ENCODE measurements at places on chromosomes 12 and 14.

GRCh38 chr14:52313462-52313861 lies 650 bp upstream of the PTGER2 start:
- DNase-seq = no peak

- DNase-seq = no peak
Observed at GRCh38 chr12:8829621-8830020, 7.2 kb downstream of the A2ML1 start.

- peak; percentile 82 for DNase-seq
Observed at GRCh38 chr14:33404054-33404453, 465.4 kb downstream of the NPAS3 start.

- no peak for DNase-seq
Observed at GRCh38 chr12:55043542-55043941, 23.8 kb downstream of the NEUROD4 start.

GRCh38 chr12:48678551-48679185 lies 3.4 kb downstream of the KANSL2 start:
- peak; percentile 29 for DNase-seq

- no peak for DNase-seq
Observed at GRCh38 chr14:104244221-104245011, 106.0 kb downstream of the KIF26A start.

GRCh38 chr14:93048843-93049242 lies 66.9 kb downstream of the ITPK1 start:
- DNase-seq = no peak

GRCh38 chr14:69087061-69087461 lies 65.9 kb downstream of the DCAF5 start:
- peak; percentile 92 for DNase-seq

DNA sequence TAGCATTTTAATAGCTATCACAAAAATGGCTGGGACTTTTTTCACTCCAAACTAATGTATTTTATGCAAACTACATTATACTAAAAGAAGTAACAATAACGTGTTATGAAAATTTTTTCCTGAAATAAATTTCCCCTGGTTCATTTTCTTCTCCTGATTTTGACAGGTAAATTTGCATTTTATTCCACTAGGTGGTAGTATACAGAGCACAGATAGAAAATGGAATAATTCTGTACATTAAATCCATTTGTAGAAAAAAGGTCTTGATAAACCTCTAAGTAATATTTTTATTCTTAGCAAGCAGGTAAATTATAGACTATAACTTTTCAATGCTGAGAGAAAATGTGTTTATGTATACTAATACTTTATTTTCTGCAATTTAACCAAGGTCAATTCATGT lies 96.5 kb downstream of the BCAT1 start:
- DNase-seq = no peak

- peak; percentile 31 for DNase-seq
Observed at GRCh38 chr14:56202256-56202655, 84.0 kb downstream of the PELI2 start.

GRCh38 chr14:72965249-72965648 lies 39.0 kb downstream of the DCAF4 start:
- DNase-seq = peak; percentile 42

DNA sequence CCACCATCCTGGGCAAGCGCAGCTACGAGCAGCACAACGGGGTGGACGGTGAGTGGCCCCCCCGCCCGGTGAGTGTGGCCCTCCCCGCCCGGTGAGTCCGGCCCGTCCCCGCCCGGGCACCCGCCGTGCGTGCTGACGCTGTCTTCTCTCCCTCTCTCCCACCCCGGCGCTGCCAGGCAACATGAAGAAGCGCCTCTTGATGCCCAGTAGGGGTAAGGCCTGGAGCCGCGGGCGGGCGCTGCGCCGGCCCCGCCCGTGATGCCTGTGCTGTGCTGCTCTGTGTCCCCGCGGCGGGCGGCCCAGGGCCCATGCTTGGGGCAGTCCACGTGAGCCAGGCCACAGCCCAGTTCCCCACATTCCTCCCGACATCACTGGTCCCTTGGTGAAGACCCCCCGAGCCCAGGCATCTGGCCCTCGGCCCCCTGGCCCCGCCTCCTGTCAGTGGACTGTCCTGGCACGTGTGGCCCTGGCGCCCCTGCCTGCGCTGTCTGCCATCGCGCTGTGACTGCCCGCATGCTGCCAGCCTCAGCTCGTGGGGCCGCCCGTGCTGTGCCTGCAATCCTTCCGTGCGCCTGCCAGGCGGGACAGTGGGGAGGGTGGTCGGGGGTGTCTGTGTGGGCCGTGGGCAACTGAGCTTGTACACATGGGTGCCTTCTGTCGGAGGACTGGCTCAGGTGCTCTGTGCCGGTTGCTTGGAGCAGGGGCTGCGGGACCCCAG lies 7.9 kb upstream of the CRIP2 start:
- DNase-seq = no peak

- DNase-seq = peak; percentile 1
Observed at GRCh38 chr14:56891226-56891625, 80.9 kb upstream of the OTX2 start.

Data from renal cortical epithelial cell (primary cell).